Stimulated activated CD8-positive, alpha-beta memory T cell treated with anti-CD3 and anti-CD28 coated beads, Interleukin-4, amount 100 ng/mL, for 4 hours (primary cell): ENCODE measurements at places on chromosomes 3 and 15.

- DNase-seq, result no peak
Measured at GRCh38 chr3:67875858-67876257, 221.4 kb upstream of the SUCLG2 start.

DNA sequence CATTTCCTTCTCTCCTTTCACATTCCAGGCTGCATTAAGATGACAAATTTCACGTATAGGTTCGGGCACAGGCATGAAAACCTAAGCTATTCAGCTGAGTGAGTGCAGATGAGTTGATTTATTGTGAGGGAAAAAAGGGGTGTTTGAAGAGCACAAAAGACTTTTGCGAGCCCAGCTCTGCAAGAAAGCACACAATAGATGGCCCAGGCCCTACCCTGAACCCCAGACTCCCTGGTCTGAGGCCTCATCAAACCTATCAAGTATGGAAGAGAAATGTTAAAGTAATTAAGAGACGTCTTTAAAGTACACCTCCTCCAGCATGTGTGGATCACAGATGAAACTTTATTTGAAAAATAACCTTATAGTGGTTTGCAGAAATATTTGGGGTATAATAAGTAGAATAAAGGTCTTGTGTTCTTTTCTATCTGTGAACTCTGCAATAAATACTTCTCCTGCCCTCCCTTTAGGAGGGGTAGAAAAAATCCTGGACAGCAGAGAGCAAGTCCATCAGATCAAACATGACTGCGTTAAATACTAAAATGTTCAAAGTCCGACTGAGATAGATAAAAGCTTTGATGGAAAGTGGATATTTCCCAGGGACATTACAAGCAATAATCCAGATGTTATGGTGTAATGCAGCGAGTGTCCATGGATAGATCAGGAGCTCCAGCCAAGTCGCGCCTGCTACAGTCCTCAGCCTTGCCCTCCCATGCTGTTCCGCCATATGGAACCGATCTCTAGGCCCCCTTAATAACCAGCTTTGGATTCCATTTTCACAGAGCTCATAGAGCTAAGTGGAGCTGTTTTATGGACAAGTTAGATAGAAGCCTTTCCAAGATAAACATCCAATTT, 121.5 kb downstream of the MCTP2 start:
- DNase-seq, result no peak

- DNase-seq, result no peak
Measured at GRCh38 chr15:34802803-34803750, 7.7 kb upstream of the ACTC1 start.

GRCh38 chr15:93478947-93479346, 389.9 kb upstream of the RGMA start:
- DNase-seq, result no peak

GRCh38 chr3:72763751-72764440, 84.3 kb downstream of the SHQ1 start:
- no peak for DNase-seq

DNA sequence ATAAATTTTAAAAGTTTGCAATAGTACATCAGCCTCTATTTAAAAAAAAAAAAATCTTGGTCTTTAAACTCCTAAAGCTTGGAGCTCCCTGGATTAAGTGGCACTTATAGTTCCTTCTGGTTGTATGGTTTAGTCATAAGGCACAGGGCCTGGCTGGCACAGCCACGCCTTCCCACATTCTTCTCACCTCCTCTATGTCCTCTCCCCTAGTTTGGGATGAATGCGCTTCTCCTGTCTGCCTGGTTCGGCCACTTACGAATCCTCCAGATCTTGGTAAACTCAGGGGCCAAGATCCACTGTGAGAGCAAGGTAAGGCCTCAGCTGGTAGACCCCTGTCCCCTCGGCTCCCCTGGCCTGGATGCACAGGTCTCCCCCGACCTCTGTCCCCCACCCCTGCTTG, 10.0 kb downstream of the ANKDD1A start:
- DNase-seq, result no peak

GRCh38 chr15:85312486-85312885, 67.9 kb upstream of the AKAP13 start:
- DNase-seq, result no peak

DNA sequence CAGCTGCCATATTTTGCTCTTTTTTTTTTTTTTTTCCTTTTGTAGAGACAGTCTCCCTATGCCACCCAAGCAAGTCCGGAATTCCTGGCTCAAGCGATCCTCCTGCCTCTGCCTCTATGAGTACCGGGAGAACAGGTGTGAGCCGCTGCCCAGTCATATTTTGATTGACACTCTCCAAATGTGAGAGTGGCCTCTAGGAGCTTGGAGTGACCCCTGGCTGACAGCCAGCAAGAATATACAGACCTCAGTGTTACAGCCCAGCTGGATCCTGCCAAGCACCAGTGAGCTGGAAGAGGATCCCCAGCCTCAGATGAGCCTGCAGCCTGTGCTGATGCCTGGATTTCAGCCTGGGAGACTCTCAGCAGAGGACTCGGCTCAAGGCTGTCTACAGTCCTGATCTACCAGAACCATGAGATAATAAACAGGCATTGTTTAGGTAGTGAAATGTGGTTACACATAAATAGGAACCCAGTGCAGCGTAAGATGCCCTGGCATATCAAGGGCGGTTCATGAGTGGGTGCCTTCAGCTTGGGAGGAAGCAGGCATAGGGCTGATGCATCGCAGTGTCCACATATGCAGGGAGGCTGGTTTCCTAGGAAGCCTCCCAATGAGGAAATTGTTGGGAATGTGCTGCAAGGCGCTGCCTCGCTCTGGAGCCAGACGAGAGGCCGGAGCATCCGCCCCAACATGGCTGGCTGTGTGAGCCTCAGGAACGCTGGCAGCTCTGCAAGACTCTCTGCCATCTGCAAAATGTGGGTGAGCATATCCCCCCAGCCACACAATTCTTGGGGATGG, 38.9 kb upstream of the ATP10A start:
- DNase-seq, result no peak

DNA sequence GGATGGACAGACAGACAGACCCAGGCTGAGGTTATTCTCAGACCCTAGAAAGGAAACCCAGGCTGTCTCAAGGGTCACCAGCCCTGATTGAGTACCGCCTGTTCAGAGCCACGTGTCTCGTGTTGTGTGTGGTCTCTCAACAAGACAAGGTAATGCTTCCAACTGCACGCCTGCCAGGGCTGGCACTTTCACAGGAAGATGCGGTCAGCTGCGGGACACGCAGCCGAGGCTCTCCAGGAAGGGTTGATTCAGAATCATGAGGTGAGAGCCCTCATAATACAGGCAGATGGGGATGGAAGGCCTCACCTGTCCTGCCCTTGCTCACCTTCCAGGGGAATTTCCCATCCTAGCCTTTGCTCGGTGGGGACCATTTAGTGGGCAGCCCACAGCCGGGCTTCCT, 81.4 kb downstream of the TOP2B start:
- DNase-seq, result no peak

GRCh38 chr3:63056932-63057331, 181.7 kb upstream of the CADPS start:
- DNase-seq, result no peak

- no peak for DNase-seq
Measured at GRCh38 chr3:166285001-166285400, 447.8 kb upstream of the BCHE start.

GRCh38 chr3:24850245-24850644, 355.6 kb upstream of the THRB start:
- no peak for DNase-seq

DNA sequence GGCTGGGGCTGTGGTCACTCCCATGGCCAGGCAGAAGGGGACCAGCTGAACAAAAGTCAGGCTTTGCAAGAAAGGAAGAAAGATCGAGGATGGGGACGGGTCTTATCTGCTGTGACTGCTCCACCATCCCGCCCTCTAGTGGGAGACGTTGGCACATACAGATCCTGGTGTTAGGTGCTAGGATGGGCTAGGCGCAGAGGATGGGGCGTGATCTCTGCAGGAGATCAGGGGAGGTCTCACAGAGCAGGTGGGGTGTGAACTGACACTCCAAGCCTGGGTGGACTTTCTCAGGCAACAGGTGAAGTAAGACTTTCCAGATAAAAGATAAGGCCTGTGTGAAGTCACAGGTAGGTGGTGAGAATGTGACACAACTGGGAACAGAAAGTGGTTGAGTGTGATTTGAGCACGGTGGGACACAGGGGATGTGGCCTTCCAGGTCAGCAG, 141.9 kb upstream of the SMAD3 start:
- DNase-seq, result no peak

- peak; percentile 18 for DNase-seq
Measured at GRCh38 chr3:128466840-128467541, at the start of gene DNAJB8. DNAJB8 (minus strand) TSS chr3:128466890; CDS start chr3:128463245, 3,645 bp downstream.

DNA sequence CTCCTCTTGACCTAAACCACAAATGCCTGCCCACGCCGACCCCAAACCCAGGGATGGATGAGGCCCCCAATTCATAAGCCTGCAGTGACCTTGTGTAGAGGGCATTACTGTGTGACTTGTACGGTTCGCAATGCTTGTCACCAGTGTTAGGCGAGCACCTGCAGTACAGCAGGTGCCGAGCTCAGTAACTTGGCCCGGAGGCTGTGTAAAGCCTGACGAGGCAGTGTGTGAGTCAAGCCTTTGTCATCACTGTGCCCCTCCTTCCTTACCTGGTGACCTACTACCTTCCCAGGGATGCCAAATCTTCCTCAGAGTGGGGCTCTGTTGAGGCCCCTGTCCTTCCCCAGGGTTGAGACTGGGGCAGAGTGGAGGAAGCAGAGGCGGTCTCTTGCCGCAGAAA, 37.2 kb upstream of the TMEM115 start:
- no peak for DNase-seq

DNA sequence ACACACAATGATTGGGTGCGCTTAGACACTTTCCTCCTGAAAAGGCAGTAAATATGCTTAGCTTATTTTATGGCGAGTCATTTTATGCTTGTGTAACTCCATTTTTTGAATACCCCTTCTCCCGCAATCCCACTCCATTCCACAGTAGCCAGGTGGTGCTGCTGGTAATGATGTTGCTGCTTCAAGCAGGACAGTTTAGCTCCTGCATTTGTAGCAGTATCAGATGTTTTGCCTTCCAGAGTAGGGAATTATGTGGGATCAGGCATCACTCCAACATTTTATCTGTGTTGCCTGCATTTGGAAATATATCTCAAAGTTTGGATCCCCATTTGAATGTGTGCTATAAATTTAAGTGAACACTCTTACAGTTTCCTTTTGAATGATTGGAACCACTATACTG, 302.1 kb upstream of the SGO1 start:
- no peak for DNase-seq

DNA sequence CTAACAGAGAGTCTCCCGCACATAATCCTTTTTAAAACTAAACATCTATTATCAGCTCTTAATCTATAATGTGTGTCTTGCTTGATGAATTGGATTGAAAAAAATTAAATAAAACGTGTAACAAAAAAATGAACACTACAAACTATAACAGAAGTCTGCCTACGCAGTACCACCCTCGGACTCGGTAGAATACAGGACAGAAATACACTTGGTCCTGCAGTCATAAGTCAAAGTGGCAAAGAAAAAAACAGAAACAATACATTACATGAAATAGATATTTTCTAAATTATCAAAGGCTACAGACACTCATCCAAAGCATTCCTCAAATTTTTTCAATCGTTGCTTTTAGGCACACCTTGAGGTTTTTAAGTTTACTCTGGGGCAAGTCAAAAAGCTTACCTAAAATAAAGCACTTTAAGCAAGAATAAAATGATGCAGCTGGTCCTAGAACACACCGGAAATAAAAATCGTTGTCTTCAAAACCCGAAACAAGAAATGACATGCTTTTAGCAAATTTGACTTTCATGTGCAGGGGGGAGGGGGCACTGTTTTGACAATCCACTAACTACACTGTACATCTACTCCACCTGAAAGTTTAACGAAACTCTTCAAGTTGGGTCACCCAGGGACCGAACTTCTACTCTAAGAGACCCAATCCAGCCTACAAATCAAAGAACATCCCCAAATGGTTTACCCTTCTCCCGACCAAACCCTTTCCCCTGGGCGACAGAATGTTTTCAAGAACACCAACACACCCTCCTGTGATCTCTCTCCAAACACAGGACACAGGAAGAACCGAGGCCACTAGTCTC, 1.3 kb downstream of the ADAM10 start:
- no peak for DNase-seq

- no peak for DNase-seq
Measured at GRCh38 chr15:68630211-68630555, 51.4 kb downstream of the CORO2B start.

GRCh38 chr3:61250784-61251173, 473 bp downstream of the FHIT start:
- no peak for DNase-seq

- DNase-seq, result no peak
Measured at GRCh38 chr3:105647047-105647446, 221.8 kb downstream of the CBLB start.

- no peak for DNase-seq
Measured at GRCh38 chr3:125121246-125122010, 65.6 kb upstream of the HEG1 start.

DNA sequence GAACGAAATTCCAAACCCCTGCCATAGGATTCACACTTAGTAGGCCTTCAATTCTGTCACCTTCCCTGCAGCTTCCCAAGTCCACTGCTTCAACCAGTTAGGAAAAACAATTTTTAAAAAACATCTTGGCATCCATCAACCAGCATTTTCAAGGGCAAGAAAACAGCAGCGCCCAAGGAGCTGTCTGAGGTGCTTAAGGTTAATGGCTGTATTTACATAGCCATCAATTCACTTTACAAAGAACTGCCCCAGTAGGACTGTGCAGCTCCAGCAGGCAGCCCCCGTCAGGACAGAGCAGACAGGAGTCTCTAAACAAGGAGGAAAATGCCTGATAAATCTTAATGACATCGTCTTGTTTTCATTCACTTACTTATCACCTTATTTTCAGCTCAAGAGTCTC, 13.3 kb downstream of the TAFA4 start:
- DNase-seq, result no peak

GRCh38 chr15:54605043-54605442, 591.7 kb downstream of the RSL24D1 start:
- DNase-seq, result no peak

DNA sequence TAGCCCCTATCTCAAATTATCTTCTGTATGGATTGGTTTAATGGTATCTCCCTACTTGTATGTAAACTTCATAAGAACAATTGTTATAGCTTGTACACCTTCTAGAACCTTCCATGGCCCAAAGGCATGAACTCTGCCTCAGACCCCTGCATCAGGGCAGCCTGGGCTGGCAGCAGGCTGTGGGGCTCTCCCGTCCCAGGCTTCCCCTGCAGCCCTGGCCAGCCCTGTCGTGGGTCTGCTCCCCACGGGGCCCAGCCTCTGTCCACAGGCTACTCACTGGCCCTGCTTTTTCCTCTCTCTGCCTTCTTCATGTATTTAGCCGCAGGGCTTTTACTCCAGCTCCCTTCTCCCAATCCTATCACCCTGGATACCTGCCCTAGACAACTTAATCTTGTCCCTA, 4.4 kb downstream of the SCN5A start:
- no peak for DNase-seq

DNA sequence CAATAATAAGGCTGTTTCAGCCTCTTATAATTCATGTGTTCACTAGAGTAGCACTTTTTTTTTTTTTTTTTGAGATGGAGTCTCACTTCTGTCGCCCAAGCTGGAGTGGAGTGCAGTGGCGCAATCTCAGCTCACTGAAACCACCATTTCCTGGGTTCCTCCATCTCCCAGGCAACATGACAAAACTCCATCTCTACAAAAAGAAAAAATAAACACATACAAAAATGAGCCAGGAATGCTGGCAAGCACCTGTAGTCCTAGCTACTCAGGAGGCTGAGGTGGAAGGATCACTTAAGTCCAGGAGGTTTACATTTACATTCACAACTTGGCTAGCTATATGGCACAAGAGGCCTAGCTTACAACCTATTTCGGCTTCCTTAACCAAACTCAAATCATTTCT, 6.8 kb downstream of the USP4 start:
- no peak for DNase-seq
